Ovary (tissue), 10 donors: ENCODE measurements at places on chromosomes 3 and 15.

DNA sequence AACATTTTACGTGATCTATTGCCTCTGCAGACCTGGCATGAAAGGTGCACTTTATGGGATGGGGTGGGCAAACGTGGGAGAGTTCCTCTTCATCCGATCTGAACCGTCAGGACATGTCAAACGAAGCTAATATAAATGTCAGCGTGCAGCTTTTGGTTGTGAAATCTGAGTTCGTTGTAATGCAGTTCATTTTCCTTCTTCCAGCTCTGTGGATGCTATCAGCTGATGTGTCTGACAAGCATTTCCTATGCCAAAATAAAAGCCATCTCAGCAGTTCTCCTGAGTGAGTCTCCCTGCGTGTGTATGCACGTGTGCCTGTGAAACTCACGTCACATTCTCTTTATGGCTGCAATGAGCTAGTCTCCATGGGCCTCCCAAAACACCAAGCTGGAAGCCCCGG lies 512.3 kb downstream of the MCTP2 start:
- DNase-seq, result no peak

DNA sequence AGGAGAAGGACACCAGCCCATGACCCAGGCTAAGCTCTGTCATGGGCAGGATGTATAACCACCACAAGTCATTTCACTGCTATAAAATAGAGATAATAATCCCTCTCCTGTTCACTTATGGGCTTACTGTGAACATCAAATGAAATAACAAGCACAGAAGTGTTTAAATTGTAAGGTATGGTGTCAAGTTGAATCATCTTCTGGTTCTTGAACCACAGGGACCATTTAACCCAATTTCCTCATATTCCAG lies 44.3 kb upstream of the TLE3 start:
- DNase-seq, result no peak

DNA sequence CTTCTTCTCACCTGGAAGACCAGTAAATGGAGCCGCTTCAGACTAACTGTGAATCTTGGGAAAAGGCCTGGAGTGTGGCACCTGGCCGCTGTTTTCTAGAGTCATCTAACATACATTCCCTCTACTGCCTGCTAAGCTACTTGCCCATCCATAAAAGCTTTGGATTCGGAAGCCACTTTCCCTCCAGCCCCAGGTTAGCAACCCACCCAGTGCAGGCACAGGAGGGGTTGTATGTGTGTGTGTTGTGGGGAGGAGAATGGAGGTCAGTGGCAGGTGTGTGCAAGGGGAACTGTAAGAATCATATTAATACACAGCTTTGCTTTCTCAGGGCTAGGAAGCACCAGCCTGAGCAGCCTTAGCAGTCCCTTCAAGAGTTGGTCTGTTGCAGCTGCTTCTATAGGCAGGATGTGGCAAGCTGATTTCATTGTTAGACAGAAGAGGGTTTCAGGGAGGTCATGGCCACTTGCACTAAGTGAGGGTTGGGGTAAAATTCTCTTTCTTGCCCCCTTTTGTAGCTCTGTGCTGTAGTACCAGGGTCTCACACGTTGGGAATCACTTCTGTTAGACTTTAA lies 8.9 kb downstream of the NSUN3 start:
- no peak for DNase-seq

- no peak for DNase-seq
These were observed 94.3 kb downstream of the AQP9 start for GRCh38 chr15:58232281-58233065.

DNA sequence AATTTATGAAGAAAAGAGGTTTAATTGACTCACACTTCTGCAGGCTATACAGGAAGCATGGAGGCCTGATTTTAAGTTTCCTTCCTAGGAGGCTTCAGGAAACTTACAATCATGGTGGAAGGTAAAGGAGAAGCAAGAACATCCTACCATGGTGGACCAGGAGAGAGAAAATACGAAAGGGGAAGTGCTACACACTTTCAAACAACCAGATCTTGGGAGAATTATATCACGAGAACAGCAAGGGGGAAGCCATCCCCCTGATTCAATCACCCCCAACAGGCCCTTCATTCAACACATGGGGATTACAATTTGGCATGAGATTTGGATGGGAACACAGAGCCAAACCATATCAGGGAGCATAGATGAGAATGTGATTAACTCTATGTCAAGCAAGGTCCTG lies 121.0 kb downstream of the MTHFS start:
- DNase-seq, result no peak

DNA sequence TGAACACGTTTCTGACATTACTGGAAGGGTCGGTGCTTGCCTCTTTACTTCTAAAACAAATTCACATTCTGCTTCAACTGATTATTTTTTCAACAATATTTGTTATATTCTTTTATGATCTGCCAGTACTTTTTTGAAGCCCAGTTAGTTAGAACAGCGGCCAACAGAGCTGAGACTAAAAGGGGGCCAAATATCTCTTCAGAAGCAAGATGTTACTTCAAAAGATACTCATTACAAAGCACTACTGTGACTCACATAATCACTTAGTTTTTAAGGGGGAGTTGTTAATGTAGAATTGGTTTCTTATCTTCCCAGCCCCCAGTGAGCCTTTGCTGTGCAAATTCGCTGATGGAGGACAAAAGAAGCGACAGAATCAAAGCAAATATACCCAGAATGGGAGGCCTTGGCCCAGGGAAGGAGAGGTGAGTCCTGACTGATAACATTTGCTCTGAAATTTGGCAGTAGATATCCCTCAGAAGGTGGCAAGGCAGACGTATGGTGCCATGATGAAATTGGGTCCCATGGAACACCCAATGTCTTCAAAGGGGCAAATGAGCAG lies 587.8 kb downstream of the RBMS3 start:
- DNase-seq, result no peak

DNA sequence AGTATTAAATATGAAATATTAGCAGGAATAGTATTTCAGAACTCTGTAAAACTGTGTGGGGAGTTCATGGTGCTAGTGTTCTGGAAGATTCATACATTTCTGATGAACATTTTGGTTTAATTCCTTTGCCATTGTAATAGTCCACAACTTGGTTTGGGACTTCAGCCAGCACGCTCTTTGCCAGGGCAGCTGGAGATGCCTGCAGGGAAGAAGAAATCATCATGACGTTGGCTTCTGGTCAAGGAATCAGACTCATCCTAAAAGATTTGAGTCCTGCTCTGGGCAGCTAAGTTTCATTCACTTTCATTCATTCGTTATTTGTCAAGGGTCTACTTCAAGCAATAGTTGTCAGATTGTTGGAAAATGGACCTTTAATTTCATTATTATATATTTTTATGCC lies 32.4 kb upstream of the MRPL3 start:
- DNase-seq, result no peak

DNA sequence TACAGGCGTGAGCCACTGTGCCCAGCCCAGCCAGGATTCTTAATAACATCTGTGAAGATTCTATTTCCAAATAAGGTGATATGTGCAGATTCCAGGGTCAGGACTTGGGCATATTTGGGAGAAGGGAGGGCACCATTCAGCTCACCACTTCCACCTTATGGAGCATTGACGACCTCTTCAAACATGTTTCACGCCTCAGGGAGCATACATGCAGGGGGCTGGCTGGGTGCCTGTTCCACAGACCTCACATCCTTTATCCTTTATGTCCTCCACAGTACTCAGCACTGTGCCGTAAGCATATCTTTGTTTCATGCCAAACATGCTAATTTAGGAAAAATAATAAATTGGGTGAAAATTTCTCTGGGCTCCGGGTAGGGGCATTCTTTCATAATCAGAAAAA lies 229.0 kb downstream of the THSD4 start:
- DNase-seq, result no peak

- no peak for DNase-seq
These were observed 127.8 kb downstream of the STAG1 start for GRCh38 chr3:136624371-136624770.

DNA sequence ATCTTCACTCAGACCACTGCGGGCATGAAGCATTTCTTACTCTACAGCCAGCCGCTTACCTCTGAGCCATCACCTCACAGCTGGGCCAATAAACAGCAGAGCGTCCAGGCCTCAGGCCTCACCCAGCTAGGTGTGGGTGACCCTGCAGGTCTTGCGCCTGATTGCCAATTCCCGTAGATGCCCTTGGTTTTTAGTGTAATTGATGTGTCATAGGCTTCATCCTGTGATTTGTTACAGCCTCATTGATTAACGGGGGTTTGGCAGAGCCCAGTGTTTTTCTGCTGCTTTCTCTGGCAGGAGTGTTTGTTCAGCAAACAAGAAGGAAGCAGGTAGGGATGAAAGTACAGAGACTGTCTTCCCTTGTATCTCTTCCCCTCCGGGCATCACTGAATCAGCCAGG lies 49.6 kb upstream of the BNIP2 start:
- DNase-seq, result no peak

- DNase-seq, result no peak
These were observed 24.1 kb upstream of the SNRK start for GRCh38 chr3:43262194-43262593.

GRCh38 chr3:63056932-63057331 lies 181.7 kb upstream of the CADPS start:
- DNase-seq, result no peak

DNA sequence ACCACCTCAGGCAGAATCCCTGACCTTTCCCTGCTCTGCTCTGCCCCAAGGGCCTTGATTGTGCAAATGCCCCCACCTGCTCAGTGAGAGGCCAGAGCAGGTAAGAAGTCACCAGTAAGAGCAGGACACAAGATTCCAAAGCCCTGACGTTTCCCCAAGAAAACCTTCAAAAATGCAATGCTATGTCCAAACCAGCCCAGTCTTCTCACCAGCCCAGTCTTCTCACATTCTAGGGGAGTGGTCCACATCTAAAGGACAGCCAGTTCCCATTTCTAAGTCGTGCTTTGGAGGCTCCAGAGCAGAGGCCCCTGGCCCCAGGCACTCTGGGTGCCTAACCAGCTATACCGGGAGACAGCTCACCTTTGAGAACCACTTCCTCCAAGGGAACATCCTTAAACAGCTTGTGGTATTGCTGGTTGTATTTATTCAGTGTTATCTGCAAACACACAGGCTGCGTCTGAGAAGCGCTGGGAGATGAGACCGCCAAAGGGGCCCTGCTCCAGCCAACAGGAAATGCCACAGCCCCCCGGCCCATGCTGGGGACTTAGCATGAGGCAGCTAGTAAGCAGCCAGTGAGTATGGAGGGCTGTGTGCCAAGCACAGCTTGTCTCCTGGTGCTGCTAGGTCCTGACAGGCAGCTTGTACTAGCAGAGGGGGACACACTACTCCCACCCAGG lies 29.3 kb downstream of the GRAMD2A start:
- DNase-seq, result no peak

DNA sequence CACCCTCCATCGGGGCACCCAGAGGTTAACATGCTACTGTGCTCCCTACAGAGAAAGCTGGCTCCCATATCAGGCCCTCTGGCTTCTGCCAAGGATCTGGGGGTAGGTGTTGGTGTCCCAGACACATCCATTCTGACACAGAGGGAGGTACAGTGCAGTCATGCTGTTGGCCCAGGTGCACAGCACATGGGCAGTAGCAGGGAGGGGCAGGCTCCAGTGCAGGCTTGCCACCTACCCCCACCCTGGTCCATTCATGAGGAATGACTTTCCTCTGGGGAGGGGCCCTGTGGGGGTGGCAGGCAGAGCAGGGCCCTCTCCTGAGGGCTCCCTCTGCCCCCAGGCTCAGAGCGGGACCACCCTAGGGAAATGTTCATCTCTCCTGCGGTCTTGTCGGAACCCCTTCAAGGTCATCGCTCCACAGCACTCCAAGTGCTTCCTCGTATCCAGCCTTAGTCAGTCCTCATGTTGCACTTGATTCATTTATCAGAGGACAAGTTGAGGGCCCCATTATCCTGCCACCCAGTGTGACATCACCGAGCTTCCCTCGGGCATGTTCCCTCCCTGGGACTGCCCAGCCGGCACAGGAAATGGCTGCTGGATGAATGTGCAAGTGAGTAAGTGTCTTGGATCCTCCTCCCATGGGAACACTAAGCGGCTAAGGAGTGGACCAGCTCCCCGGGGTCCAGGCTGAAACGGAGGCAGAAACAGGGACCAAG lies 10.0 kb downstream of the DUSP7 start:
- no peak for DNase-seq

- no peak for DNase-seq
These were observed 67.4 kb downstream of the CBLB start for GRCh38 chr3:105801397-105801796.

DNA sequence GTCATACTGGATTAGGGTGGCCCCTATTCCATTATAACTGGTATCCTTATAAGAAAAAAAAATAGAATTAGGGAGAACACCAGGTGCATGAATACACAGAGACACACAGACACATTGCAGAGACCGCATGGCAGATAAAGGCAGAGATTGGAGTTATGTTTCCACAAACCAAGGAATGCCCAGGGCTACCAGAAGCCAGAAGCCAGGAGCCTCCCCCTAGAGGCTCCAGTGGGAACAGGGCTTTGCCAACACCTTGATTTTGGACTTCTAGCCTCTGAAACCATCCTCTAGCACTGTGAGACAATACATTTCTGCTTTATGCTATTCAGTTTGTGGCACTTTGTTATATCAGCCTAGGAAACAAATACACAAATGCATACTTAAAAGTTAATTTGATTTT lies 10.4 kb downstream of the GOLM2 start:
- no peak for DNase-seq

DNA sequence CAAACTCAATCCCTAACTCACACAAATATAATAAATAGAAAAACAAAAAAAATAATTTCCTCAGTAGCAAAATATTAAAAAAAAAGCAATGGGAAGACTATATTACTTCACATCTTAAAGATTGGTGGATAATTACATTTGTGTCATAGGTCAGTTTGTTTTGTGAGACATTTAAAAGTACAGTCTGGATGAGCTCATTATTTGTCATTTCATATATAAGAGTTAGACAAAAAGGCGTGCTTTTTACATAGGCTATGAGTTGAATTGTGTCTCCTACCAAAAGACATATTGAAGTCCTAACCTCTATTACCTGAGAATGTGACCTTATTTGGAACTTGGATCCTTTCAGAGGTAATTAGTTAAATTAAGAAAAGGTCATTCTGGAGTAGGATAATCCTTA lies 710.1 kb upstream of the CBLB start:
- DNase-seq, result no peak

- DNase-seq, result no peak
These were observed 5.0 kb upstream of the SKIC8 start for GRCh38 chr15:78304216-78305066.

DNA sequence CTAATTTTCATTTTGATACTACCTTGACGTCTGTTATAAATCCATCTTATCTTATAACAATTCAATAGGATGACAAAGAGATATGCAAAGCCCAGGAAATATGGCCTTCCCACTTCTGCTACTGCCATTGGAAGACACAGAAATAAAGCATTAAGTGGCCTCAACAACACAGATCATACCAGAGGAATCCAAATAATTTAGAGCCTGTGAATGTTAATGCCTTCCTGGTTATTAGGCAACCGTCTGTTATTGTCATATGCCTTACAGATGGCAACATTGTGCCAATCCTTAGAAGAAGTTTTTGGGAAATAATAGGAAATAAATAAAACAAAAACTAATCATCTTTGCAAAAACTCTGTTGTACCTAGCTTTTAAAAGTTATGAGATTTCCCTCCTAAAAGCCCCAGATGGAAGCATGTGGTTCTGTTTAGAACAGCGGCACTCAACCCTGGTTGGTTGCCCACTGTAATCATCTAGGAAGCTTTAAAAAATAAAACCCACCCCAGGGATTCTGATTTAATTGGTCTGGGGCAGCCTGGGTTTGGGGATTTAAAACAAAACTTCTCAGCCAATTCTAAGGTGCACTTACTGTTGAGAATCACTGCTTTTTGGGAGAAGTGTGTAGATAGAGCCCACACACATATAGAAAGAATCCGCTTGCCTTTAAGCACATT lies 704.8 kb upstream of the CFAP20DC start:
- DNase-seq, result no peak

GRCh38 chr15:72197460-72198355 lies at the start of gene GRAMD2A:
GRAMD2A (minus strand) TSS chr15:72197787.
- DNase-seq, result no peak

- no peak for DNase-seq
These were observed 403.2 kb downstream of the MECOM start for GRCh38 chr3:169260296-169260695.
